Ascending aorta (tissue), 2 donors: ENCODE measurements at places on chromosomes 5 and 9. TPM values are rescaled to one million over a fixed set of nuclear protein-coding genes. Genes with fewer than 3 reads are reported as not detected.
A peak's percentile ranks its signal among the peaks of the same experiment; 100 is the strongest.

DNA sequence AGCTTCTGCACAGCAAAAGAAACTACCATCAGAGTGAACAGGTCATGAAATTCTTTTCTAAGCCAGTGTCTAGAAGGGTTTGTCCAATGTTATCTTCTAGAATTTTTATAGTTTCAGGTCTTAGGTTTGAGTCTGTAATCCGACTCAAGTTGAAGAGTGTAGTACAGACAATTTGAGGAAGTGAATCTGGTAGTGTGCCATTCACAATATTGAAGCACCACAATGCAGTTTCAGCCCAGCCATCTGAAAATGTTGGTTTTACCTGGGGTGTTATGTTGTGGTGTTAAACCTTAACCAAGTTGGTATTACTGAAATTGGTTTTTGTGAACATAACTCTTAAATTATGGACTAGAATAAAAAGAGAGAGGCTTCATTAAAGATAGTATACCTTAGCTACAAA lies 77.2 kb downstream of the ADAMTS16 start:
- H3K27ac ChIP-seq: no peak overlapping the region
- no peak overlapping the region for H3K4me3 ChIP-seq
- no peaks in the 10 kb centered on the region for H3K27me3 ChIP-seq
- H3K4me1 ChIP-seq: no peaks in the 10 kb centered on the region
- H3K36me3 ChIP-seq: no peaks in the 10 kb centered on the region
- no peak for DNase-seq

- H3K36me3 ChIP-seq: no peaks in the 10 kb centered on the region
- no peak for DNase-seq
- no peaks in the 10 kb centered on the region for H3K4me1 ChIP-seq
- H3K27ac ChIP-seq: no peak overlapping the region
Measured at GRCh38 chr9:19411316-19411715, 2.5 kb downstream of the ACER2 start.

GRCh38 chr5:145738227-145738626 lies 96.9 kb downstream of the PRELID2 start:
- no peak overlapping the region for H3K4me3 ChIP-seq
- H3K27ac ChIP-seq: no peak overlapping the region
- DNase-seq: no peak
- H3K27me3 ChIP-seq: no peaks in the 10 kb centered on the region
- no peaks in the 10 kb centered on the region for H3K4me1 ChIP-seq
- no peaks in the 10 kb centered on the region for H3K36me3 ChIP-seq

DNA sequence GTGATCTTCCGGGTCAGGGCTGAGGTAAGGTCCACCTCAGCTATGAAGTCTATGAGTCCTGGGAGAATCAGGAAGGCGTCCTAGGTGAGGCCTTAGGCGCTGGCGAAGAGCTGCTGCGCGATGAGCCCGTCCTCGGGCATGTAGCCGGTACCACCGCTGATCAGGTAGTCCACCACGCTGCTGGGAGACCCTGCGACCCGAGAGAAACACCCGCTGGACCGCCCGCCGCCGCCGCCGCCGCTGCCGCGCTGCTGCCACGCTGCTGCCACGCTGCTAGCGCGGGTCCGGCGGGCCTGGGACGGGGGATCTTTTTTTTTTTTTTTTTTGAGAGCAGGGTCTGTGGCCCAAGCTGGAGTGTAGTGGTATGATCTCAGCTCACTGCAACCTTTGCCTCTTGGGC lies 8.0 kb upstream of the DCAF12 start:
- H3K4me1 ChIP-seq: no peaks in the 10 kb centered on the region
- H3K27ac ChIP-seq: no peak overlapping the region
- H3K27me3 ChIP-seq: no peaks in the 10 kb centered on the region

DNA sequence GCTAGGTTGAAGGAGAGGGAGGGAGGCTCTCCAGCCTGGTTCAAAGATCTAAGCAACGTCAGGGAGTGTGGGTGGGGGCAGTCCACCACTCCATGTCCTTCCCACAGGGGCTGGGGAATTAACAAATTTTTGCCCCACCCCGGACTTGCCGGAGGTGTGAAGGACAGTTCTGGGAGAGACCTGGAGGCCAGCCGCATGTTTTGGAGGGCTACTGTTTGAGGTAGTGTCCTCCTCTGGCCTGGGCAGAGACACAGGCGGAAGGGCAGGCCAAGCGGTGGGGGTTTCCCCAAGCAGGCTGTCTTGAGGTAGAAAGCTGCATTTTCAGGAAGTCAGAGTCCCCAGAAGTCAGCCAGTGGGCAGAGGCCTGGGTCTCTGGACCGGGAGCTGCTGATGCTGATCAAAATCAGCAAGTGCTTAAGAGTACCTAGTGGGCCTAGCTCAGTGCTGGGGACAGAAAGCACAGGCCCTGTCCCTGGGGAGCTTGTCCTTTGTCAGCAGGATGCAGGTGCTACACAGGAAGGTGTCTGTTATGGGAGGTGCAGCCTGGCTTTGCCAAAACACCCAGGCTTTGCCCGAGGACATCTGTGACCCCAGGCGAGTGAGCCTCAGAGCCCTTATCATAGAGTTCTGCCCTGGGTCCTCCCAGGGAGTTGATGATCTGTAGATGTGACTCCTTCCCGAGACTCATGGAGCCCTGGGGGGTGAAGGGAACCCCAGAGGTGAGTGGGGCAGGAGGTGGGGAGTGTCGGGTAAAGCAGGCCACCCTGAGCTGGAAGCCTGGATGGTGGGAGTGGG lies 18.5 kb downstream of the JADE2 start:
- H3K27me3 ChIP-seq: no peaks in the 10 kb centered on the region
- H3K4me1 ChIP-seq: peaks cover 45% of the 10 kb centered on the region
- peak overlapping the region; percentile 81 for H3K27ac ChIP-seq
- H3K36me3 ChIP-seq: peaks cover 26% of the 10 kb centered on the region
- no peak overlapping the region for H3K4me3 ChIP-seq

- H3K27me3 ChIP-seq: no peaks in the 10 kb centered on the region
- no peak overlapping the region for H3K27ac ChIP-seq
- no peaks in the 10 kb centered on the region for H3K4me1 ChIP-seq
- H3K36me3 ChIP-seq: no peaks in the 10 kb centered on the region
- no peak overlapping the region for H3K4me3 ChIP-seq
- DNase-seq: no peak
Measured at GRCh38 chr5:148843510-148844318, 17.3 kb downstream of the ADRB2 start.

DNA sequence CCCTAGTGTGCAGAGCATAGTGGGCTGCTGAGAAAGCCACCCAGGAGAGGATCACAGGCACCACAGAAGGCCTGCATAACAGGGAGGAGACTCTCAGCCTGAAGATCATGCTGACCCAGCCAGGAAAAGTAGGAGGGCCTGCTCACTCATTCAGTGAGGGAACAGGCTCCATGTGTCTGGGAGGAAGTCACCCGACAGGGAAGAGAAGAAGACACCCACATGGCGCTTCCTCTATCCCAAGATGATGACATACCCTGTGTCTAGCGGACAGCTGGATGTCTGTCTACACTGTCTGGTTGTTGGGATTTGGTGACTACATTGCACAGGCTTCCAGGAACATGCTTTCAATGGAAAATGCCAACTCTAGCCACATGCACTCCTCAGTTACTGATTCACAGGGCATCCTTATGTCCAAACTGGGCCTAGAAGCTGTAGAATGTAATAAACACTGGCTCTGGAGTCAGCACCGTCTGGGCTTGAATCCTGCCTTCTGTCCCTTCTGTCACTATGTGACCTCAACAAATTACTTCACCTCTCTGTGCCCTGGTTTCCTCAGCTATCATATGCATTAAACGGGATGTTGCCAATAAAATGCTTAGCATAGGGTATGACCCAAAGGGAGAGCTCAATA lies 47.6 kb downstream of the KLHL3 start:
- no peaks in the 10 kb centered on the region for H3K27me3 ChIP-seq
- H3K36me3 ChIP-seq: peaks cover 18% of the 10 kb centered on the region
- no peak for DNase-seq
- H3K4me3 ChIP-seq: no peak overlapping the region
- peaks cover 5% of the 10 kb centered on the region for H3K4me1 ChIP-seq
- H3K27ac ChIP-seq: no peak overlapping the region

DNA sequence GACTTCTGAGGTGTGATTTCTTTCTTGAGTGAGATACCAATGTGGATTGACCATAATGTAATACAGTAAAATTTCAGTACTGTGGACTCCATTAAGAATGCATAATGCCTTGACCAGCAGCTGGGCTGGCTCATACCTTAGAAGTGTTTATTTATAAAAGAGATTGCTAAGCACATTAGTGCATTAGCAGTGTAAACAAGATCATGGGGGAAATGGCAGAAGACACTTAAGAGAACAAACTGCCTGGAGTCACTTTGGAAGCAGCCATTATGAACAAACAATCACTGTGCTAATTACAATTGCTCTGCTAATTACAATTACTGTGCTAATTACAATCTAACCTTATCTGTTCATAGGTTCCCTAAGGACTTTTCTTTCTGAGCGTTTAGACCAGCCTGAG lies 104.2 kb downstream of the TRIM32 start:
- no peaks in the 10 kb centered on the region for H3K4me1 ChIP-seq
- no peaks in the 10 kb centered on the region for H3K27me3 ChIP-seq
- H3K4me3 ChIP-seq: no peak overlapping the region
- no peak for DNase-seq
- no peaks in the 10 kb centered on the region for H3K36me3 ChIP-seq

- peaks cover 37% of the 10 kb centered on the region for H3K4me1 ChIP-seq
- DNase-seq: no peak
- H3K36me3 ChIP-seq: no peaks in the 10 kb centered on the region
- no peak overlapping the region for H3K27ac ChIP-seq
Measured at GRCh38 chr9:124013309-124014210, 2.0 kb downstream of the LHX2 start.

The ELAVL2 gene
- not detected for total RNA-seq

The MLLT3 gene
- total RNA-seq: 16.8 TPM
